Spleen (tissue), 13 donors: ENCODE measurements at places on chromosomes 5 and 9. TPM values are rescaled to one million over a fixed set of nuclear protein-coding genes. Genes with fewer than 3 reads are reported as not detected.

The ZNF462 gene
- 18.6 TPM for total RNA-seq

- H3K27ac ChIP-seq, result no peak overlapping the region
- peaks cover 66% of the 10 kb centered on the region for H3K27me3 ChIP-seq
- peaks cover 61% of the 10 kb centered on the region for H3K4me1 ChIP-seq
- H3K4me3 ChIP-seq, result no peak overlapping the region
- no peaks in the 10 kb centered on the region for H3K36me3 ChIP-seq
These were observed 2.5 kb downstream of the FIBCD1 start for GRCh38 chr9:130936285-130937117.

The ANKRD34B gene
- total RNA-seq, result 0.38 TPM

The SLC25A48 gene
- not detected for total RNA-seq

GRCh38 chr5:145968970-145969713, 32.8 kb downstream of the SH3RF2 start:
- no peak overlapping the region for H3K4me3 ChIP-seq
- no peak for DNase-seq
- no peaks in the 10 kb centered on the region for H3K4me1 ChIP-seq
- no peak overlapping the region for H3K27ac ChIP-seq

- DNase-seq, result peak; percentile 76
- no peak overlapping the region for H3K27ac ChIP-seq
- peak overlapping the region; percentile 36 for H3K4me3 ChIP-seq
These were observed 509 bp downstream of the LVRN start for GRCh38 chr5:115962565-115963402.

GRCh38 chr9:135275571-135276289, 188.3 kb downstream of the OLFM1 start:
- DNase-seq, result no peak
- no peak overlapping the region for H3K4me3 ChIP-seq
- peaks cover 4% of the 10 kb centered on the region for H3K27me3 ChIP-seq
- no peaks in the 10 kb centered on the region for H3K36me3 ChIP-seq
- H3K4me1 ChIP-seq, result no peaks in the 10 kb centered on the region

- peaks cover 37% of the 10 kb centered on the region for H3K36me3 ChIP-seq
- H3K27me3 ChIP-seq, result no peaks in the 10 kb centered on the region
- no peak overlapping the region for H3K4me3 ChIP-seq
- H3K27ac ChIP-seq, result no peak overlapping the region
- no peak for DNase-seq
- H3K4me1 ChIP-seq, result no peaks in the 10 kb centered on the region
These were observed 15.6 kb downstream of the SPACA9 start for GRCh38 chr9:132894346-132894745.

The CPLANE1 gene
- 31.7 TPM for total RNA-seq

- H3K27ac ChIP-seq, result no peak overlapping the region
- no peaks in the 10 kb centered on the region for H3K27me3 ChIP-seq
- no peaks in the 10 kb centered on the region for H3K36me3 ChIP-seq
- no peaks in the 10 kb centered on the region for H3K4me1 ChIP-seq
- DNase-seq, result no peak
These were observed 61.5 kb upstream of the SYNPO start for GRCh38 chr5:150578781-150579461.

The S1PR3 gene
- 38.3 TPM for total RNA-seq

GRCh38 chr9:120918931-120919842, 7.4 kb downstream of the TRAF1 start:
- DNase-seq, result no peak
- no peaks in the 10 kb centered on the region for H3K27me3 ChIP-seq
- H3K27ac ChIP-seq, result peak overlapping the region; percentile 92
- peaks cover 95% of the 10 kb centered on the region for H3K4me1 ChIP-seq
- H3K4me3 ChIP-seq, result no peak overlapping the region

GRCh38 chr9:5870691-5871090, 20.0 kb upstream of the MLANA start:
- H3K4me3 ChIP-seq, result no peak overlapping the region
- DNase-seq, result no peak
- H3K27me3 ChIP-seq, result no peaks in the 10 kb centered on the region

GRCh38 chr9:437574-438001, 222.9 kb downstream of the DOCK8 start:
- H3K36me3 ChIP-seq, result peaks cover 100% of the 10 kb centered on the region
- no peaks in the 10 kb centered on the region for H3K27me3 ChIP-seq
- H3K4me3 ChIP-seq, result no peak overlapping the region
- H3K4me1 ChIP-seq, result no peaks in the 10 kb centered on the region

- no peaks in the 10 kb centered on the region for H3K4me1 ChIP-seq
- DNase-seq, result no peak
- H3K27ac ChIP-seq, result no peak overlapping the region
- H3K27me3 ChIP-seq, result no peaks in the 10 kb centered on the region
- H3K4me3 ChIP-seq, result no peak overlapping the region
These were observed 28.5 kb upstream of the PHF24 start for GRCh38 chr9:34929506-34930102.

The CCNJL gene
- 11.7 TPM for total RNA-seq

- peaks cover 18% of the 10 kb centered on the region for H3K36me3 ChIP-seq
- no peak overlapping the region for H3K27ac ChIP-seq
- DNase-seq, result no peak
- no peak overlapping the region for H3K4me3 ChIP-seq
These were observed 28.9 kb downstream of the HABP4 start for GRCh38 chr9:96478829-96479371.

- no peak overlapping the region for H3K4me3 ChIP-seq
- no peaks in the 10 kb centered on the region for H3K27me3 ChIP-seq
- peaks cover 22% of the 10 kb centered on the region for H3K4me1 ChIP-seq
- no peak for DNase-seq
- no peaks in the 10 kb centered on the region for H3K36me3 ChIP-seq
These were observed 239.7 kb downstream of the PIK3R1 start for GRCh38 chr5:68455216-68455615.

GRCh38 chr5:18465833-18466681, 831.8 kb downstream of the TAF11L14 start:
- H3K4me1 ChIP-seq, result no peaks in the 10 kb centered on the region
- no peak overlapping the region for H3K27ac ChIP-seq
- H3K4me3 ChIP-seq, result no peak overlapping the region
- no peaks in the 10 kb centered on the region for H3K36me3 ChIP-seq
- no peaks in the 10 kb centered on the region for H3K27me3 ChIP-seq

DNA sequence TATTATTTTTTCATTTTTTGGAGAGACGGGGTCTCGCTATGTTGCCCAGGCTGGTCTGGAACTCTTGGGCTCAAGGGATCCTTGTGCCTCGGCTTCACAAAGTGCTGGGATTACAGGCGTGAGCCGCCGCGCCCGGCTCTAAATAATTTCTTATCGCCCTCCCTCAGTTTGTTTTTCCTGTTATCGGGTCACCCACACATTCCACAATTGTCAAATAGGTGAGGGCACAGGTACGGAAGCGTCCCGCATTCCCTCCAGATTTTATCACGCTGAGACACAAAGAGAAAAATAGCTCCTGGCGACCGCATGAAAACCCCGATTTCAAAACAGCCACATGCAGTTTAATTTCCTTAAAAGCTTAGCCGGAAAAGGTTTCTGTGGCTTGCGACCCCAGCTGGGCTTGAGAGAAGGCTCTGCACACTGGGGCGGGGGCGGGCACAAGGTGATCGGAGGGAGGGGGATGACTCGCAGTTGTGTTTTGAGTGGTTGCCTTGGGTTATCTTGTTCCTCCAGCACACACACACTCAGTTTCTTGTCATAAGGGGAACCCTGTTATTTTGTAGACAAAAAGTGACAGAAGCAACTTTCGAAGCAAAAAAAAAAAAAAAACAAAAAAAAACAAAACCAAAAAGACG, 717 bp upstream of the IQGAP2 start:
- peak overlapping the region; percentile 93 for H3K27ac ChIP-seq
- no peaks in the 10 kb centered on the region for H3K36me3 ChIP-seq
- peaks cover 17% of the 10 kb centered on the region for H3K4me1 ChIP-seq
- peak overlapping the region; percentile 91 for H3K4me3 ChIP-seq
- peak; percentile 88 for DNase-seq
